ENCODE measurements at places on chromosomes 12 and 14.

GRCh38 chr12:13230500-13230899 is 34.0 kb downstream of the EMP1 start:
- no peak for DNase-seq

DNA sequence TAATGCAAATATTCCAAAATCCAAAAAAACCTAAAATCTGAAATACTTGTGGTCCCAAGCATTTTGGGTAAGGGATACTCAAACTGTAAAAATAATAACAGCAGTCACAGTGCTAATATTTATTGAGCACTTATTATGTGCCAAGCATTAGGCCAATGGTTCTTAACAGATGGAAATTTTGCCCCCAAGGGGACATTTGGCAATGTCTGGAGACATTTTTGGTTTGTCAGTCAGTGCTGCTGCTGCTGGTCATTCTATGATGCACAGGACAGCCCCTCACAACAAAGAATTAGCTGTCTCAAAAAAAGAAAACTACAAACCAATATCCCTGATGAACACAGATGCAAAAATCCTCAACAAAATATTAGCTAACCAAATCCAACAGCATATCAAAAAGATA is 5.8 kb downstream of the NDUFA12 start:
- DNase-seq: no peak

- DNase-seq: peak; percentile 13
These were observed 5.8 kb downstream of the WSB2 start for GRCh38 chr12:118055144-118055557.

- peak; percentile 77 for DNase-seq
These were observed 172.7 kb downstream of the CAND1 start for GRCh38 chr12:67441736-67442346.

DNA sequence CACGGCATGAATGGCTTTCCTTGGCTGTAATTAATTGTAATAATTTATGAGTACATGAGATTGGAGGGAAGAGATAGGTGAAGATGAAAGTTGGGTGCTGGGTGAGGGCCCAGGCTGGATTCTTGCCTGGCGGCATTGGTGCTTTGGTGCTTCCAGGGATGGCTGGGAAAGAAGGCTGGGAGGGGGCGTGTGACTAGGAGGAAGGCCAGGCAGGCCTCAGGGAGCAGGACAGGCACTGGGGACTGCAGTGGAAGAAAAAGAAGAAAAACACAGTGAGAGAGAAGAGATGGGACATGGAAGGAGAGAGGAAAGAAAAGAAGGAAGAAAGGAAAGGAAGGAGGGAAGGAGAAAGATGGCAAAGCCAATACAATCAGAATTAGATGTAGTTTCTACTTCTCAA is 3.7 kb downstream of the HOXC9 start:
- DNase-seq: no peak

- DNase-seq: no peak
These were observed 83.6 kb downstream of the ANO2 start for GRCh38 chr12:5861416-5861815.

GRCh38 chr12:120470150-120470784 is 719 bp upstream of the SRSF9 start:
- peak; percentile 45 for DNase-seq

DNA sequence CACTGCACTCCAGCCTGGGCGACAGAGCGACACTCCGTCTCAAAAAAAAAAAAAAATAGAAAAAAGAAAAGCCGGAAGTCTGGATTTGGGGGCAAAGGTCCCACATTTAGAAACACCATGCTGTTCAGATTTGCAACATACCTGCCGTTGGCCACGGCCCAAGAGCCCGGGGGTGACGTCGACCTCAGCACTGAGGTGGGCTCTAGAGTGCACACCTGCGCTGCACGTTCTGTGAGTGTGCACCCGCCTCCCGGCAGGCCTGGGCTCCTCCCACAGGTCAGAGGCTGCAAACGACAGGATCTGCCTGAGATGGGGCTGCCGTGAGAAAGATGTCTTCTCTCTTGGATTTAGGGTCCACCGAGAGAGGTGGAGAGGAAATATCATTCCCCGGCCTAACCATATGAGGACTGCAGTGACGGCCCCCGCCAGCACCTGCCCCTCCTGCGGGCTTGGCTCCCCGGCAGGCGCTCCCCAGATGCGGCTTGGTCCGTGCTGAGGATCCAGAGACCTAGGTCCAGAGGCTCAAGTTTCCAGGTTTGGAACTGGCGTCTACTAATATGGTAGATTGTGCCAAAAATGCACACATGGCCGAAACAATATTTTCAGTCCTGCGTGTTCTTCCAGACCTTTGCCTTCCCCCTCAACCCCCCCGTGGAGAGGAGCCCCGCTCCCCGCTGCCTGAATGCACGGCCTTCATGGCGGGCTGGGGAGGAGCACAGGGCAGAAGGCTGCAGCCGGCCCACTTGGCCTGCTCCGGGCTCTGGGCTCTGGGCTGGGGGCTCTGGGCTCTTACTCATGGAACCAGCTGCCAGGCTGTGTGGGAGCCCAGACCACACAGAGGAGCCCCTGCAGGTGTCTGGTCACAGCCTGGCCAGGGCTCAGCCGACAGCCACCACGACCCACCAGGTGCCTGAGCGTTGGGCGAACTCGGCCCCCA is 58.8 kb upstream of the FBRSL1 start:
- DNase-seq: no peak

GRCh38 chr12:109163167-109163566 is 46.8 kb downstream of the ACACB start:
- no peak for DNase-seq

DNA sequence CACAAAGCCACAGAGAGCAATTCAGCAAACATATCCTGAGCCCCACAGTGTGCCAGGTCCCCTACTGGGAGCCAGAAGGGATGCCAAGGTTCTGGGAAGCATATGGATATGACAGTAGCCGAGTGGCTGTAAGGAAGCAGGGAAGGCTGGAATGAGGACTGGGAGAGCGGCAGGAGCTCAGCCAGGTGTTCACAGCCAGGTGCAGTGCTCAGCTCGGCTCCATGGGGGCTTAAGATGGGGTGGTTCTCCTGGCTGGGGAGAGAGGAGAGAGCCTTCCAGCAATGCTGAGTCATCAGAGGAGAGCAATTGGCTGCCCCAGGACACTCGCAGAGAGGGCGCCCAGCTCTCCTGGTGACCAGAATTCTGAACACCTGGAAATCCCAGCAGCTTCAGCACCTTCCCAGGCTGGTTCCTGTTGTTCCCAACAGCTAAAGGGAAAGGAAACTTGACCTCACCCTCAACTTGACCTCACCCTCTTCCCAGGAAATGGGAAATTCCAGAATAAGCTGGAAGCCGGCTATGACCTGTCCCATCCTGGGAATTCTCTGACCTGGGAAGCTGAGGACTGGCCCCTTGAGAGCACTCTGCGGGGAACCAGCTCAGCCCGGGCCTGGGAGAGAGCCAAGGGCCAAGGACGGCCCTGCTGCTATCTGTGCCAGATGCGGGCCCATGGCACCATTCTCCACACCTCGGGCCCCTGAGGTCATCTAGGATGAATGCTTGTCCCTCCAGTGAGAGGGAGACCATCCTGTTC is 34.6 kb downstream of the SLC6A12 start:
- DNase-seq: peak; percentile 24

DNA sequence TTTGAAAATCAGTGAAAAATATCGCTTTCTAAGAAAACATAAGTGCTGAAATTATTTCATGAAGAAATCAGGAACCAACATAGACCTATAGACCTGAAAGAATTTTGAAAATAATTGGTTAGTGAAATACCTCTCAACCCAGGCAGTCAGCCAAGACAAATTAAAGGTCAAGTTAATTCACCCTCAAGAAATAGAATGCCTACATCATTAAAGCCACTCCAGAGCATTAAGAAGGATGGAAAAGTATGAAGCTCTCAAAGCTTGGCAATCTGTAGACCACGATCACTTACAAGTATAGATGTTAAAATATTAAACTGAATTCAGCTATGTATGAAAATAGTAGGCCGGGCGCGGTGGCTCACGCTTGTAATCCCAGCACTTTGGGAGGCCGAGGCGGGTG is 48.3 kb downstream of the SFSWAP start:
- no peak for DNase-seq

DNA sequence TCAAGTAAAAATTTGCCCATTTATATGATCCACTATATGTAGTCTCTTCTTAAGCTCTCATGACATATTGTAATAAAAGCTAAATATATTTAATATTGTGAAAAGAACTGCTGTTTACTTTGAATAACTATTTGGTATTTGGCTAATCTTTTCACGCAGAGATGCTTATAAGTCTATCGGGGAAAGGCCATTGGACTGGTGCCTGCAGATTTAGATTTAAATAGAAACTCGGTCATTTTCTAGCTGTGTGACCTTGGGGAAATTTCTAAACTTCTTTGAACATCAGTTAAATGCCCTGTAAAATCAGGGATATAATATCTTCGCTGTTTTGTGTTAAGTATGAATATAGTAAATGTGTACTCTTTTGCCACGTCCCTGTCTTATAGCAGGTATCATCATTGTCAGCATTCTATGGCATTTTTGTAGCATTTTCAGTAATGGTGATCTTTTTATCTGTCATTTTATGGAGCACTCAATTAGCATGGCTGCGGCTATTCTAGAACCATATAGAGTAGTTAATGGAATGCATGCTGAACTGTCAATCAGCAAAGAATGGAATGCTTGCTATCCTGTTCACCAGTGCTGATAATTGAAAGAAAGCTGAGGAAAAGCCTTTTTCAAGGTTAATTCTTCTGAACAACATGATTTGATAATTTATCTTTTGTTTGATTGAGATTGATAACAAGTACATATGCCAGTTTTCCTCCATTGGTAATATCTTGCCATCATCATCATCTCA is 181.2 kb downstream of the TMTC2 start:
- DNase-seq: no peak

DNA sequence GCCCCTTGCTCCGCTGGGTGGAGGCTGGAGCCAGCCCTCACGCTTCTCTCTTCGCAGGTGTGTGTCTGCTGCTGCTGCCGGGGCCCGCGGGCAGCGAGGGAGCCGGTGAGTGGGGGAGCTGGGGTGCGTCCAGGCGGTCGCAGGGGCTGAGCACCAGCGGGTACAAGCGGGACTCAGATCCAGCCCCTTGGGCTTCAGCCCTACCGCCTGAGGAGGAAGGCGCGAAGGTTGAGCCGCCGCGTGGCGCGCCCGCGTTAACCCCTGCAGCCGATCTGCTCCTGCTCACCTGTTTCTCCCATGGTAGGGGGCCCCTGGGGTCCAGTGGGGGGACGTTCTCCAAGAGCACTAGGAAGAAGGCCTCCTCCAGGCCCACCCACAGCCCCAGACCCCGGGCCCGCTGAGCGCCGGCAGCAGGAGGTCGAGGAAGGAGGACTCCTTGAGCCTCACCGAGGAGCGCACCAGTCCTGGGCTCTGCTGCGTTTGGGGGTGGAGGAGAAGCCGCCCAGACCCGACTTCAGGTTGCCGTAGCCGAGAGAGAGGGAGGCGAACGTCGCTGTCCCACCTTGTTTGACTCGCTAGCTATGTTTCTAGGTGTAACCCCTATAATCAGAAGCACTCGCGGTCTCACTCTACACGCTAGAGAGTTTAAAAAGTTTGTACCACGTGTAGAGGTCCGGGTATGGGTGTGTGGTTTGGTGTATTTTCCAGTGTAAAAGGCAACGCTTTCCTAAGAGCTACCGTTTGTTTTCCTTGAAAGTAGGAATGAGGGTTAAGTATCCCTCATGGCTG is 834 bp downstream of the COCH start:
- DNase-seq: peak; percentile 43

DNA sequence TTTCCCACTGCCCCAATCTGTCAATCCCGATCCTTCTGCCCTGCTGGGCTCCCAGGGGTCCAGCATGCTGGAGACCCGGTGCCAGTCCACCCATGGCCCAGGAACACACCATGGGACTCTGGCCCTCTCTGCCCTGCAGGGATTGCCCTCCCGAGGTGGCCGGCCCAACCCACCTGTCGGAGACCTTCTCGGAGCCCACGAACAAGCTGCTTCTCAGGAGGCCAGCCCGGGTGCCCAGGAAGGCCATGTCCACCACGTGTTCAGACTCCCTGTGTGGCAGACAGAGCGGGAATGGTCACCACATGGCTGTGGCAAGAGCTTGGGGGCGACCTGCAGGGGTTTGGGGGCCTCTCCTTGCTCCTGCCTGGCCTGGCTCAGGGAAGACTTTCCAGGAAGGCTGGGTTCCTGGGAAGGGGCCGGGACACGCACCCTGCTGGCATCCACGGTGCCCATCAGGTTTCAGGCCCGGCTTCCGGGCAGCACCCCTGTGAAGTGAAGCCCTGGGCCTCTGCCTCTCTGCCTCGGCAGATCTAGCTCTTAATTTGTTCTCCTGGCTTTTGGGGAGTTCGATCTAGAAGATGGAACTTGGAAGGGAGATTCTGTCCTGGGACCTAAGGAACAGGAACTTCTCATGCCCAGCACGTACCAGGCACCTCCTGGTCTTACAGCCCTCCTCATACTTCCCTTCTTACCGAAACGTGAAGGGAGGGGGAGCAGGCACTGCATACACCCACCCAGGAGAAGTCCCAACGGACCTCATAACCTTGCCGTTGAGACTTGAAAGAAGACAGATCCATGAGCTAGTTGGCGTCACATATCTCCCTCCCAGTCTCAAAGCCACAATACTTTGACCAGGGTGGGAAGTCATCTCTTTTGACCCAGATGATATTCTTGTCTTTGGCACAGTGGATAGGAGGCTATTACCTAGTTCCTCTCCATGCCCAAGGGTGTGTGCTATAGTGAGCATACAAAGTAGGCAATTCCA is 26.3 kb downstream of the LRTM2 start:
- DNase-seq: no peak

DNA sequence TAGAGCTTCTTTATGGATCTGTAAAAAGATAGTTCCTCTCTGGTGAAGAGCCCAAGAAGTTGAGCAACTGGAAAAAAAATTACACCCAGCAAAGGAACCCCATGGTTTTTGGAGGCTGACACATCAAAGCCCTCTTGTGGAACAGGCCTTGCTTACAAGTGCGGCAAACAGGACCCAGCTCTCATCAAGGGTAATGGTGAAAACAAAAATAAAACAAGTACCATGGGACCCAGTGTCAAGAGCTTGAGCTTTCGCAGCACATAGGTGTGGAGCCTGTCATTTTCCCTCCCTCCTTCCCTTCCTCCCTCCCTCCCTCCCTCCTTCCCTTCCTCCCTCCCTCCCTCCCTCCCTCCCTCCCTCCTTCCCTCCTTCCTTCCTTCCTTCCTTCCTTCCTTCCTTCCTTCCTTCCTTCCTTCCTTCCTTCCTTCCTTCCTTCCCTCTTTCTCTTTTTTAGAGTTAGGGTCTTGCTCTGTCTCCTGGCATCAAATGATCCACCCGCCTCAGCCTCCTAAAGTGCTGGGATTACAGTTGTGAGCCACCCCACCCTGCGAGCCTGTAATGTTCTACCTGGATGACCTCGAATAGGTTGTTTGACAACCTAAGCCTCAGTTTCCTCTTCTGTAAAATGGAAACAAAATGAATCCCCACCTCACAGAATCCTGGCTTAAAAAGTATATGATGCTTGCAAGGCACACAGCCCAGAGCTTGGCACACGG is 114.3 kb upstream of the RPH3A start:
- no peak for DNase-seq

Data from NCI-H524 (cell line).